ENCODE measurements at places on chromosomes 7 and 10.
A peak's percentile ranks its signal among the peaks of the same experiment; 100 is the strongest.

DNA sequence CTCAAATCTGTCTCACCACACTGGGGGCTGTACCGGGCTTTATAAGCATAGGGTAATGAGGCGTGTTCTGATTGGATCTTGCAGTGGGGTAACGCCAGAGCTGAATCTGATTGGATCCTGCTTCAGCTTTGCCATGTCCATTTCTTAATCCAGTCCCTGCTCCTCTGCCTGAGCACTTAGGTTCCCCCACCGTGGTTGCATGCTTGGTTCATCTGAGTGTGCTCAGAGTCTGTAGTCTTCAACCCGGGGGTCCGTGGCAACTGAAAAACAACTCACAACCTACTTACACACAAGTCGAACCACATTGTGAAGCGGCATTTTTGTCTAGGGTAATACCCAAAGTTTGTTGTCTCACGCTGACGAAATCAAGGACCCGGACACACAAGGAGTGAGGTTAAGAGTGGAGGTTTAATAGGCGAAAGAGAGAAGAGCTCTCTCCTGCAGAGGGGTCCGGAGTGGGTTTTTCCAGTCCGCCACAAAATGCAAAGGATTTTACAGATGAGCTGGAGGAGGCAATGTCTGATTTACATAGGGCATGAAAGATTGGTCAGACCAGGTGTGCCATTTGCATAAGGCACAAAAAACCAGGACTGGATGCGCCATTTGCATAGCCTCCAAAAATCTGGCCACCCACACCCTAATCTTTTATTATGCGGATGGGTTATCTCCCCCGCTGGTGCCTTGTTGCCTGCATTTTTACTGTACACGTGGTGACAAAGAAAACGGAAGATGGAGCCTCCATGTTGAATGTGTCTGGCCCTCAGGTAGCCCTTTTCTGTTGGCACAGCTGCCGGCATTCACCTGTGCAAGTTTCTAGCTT, 641.8 kb upstream of the FOXK1 start:
- no peak for DNase-seq

- DNase-seq = no peak
Observed at GRCh38 chr7:52243685-52244084, 791.7 kb upstream of the POM121L12 start.

DNA sequence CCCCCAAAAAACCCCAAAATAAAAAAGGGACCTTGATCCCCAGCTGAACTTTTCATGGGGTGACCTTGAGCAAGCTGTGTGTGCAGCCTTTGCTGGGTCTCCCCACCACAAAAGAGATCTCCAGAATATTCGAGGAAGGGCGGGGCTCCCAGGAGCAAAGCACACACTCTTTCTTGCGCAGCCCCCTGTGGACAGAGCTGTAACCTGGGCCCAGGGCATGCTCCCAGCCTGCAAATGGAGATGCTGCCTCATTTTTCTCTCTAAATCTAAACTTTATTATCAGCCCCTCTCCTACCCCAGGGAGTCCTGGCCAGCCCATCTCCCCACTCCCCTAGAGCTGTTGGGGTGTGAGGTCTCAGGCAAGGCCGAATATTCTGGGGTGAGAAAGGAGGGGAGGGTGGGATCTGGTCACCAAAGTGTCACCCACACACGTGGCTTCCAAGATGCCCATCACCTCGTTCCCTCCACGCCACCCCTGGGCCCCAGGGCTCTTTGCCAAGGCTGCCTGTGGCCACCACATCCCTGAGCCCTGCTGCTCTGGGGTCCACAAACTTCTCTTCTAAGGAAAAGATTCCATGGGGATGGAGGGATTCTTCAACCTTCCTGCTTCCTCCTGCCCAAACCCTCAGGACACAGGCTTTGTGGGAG, 1.7 kb upstream of the CALML3 start:
- peak; percentile 75 for DNase-seq

GRCh38 chr7:73520673-73521635, 1.1 kb downstream of the BAZ1B start:
- DNase-seq = no peak

- peak; percentile 95 for DNase-seq
Observed at GRCh38 chr10:75210282-75211006, at the start of gene VDAC2. Gene VDAC2 (plus strand): TSS chr10:75210796. CDS start chr10:75211159, 363 bp downstream.

GRCh38 chr7:65233409-65234034, 140.1 kb upstream of the ZNF92 start:
- no peak for DNase-seq

- no peak for DNase-seq
Observed at GRCh38 chr7:3277604-3278572, 23.2 kb upstream of the SDK1 start.

GRCh38 chr10:69389827-69390490, 26.8 kb downstream of the TACR2 start:
- no peak for DNase-seq

DNA sequence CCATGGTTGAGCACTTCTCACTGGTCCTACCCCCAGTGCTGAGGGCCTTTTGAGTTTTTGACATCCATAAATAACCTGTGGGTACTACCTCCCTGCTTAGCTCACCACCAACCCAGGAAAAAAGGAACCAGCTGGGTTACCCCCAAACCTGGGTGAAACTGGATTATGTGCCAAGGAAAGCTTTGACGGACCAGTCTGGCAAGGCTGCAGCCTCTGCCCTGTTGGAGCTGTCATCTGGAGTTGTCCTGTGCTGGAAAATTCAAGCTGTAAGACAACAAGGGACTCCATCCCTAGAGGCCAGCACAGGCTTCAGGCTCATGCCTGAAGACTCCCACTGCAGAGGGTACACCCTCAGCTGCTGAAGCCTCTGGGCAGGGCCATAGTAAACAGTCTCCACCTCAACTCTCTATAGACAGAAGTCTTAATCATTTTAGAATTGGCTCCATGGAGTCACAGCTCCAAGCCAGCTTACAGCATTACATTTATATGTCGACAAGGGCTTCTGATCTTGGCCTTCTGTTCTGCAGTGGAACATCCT, 115.5 kb upstream of the AFAP1L2 start:
- no peak for DNase-seq
